EL (cell line): ENCODE measurements at places on chromosomes 6 and 20.
A peak's percentile ranks its signal among the peaks of the same experiment; 100 is the strongest.

DNA sequence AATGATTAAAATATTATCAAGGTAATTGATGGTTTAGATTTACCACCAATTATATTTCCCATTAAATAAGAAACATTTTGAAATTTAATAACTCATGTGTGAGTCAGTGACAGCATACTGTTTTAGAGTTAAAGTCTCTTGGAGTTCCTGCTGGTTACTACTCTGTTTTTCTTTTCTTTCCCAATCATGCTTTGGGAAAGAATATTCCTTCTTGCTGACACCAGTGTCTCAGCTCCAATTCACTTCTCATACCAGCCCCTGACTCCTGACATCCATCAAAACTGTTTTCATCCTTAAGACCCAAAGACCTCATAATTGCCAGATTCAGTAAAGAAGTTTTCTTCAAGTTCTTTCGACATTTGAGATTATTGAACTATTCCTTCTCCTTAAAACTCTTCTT is 50.3 kb downstream of the AIG1 start:
- no peak for DNase-seq

- no peak for DNase-seq
Observed at GRCh38 chr6:71531841-71532240, 243.2 kb downstream of the OGFRL1 start.

GRCh38 chr6:154500769-154501577 is 9.5 kb downstream of the CNKSR3 start:
- no peak for DNase-seq

- DNase-seq, result no peak
Observed at GRCh38 chr6:37802810-37803209, 16.7 kb upstream of the ZFAND3 start.

DNA sequence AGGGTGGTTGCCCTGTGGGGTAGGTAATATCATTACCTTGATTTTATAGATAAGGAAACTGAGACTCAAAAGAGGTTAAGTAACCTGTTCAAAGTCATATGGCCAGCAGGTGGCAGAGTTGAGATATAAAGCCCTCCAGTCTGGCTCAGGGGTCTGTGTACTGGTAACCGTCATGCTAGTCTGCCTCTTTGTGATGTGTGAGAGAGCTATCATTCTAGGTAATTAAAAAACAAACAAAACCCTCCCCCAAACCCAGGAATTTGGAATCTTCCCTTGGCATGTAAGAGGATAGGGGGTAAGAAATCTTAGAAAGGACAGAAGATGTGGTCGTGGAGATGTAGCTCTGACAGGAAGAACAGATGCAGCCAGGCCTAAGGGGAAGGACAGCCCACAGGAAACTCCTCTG is 206.0 kb downstream of the CDC5L start:
- DNase-seq, result peak; percentile 75
